ENCODE measurements at places on chromosomes 1 and 21. TPM values are rescaled to one million over a fixed set of nuclear protein-coding genes. Genes with fewer than 3 reads are reported as not detected.

Gene BGLAP
- total RNA-seq, result 1.2 TPM

DNA sequence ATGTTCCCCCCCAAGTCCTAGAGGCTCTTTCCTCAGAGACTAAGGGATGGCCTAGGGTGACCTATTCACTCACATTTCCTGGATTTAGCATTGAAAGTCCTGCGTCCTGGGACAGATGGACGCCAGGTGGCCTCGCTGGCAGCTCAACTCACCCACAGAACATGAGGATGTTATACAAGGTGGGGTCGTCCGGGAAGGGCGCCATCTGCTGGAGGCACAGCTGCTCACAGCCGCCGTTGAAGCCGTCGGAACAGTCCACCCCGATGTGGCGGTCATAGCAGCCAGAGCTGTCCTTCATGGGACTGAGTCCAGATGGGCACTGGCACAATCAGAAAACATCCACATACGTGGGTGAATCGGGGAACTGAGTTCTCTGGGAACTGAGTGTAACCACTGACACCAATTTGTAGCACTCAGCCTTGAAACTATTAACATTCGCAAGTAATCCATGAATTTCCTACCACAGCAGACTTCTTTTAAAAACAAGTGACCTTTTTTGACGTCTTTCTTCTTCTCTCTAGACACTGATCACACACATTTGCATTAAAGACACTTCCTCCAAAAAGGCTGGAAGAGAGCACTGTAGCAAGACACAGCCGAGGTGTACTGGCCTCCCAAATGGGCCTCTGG lies 215.4 kb downstream of the ASTN1 start:
- DNase-seq, result peak; percentile 80
- no peak overlapping the region for H3K27ac ChIP-seq
- 0 out of 2 replicates have a peak, but pooled peaks cover 2% of the 10 kb centered on the region for H3K4me1 ChIP-seq
- H3K36me3 ChIP-seq, result no peaks in the 10 kb centered on the region
- H3K27me3 ChIP-seq, result no peaks in the 10 kb centered on the region

DNA sequence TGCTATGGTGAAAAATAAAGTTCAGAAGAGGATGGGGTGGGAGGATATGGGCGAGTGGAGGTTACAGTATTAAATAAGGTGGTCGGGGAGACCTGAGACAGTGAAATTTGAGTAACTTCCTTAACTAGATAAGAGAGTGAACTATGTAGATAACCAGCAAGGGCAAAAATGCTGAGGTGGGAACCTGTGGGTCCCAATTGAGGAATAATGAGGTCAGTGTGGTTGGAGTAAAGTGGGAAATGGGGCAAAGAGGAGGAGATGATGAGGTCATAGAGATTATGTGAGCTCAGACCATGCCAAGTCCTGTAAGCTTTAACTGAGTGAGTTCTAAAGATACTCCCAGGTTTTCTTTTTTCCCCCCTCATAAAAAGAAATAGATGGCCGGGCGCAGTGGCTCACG lies 614.6 kb upstream of the PLXNA2 start:
- no peak overlapping the region for H3K4me3 ChIP-seq
- DNase-seq, result no peak
- no peaks in the 10 kb centered on the region for H3K4me1 ChIP-seq
- no peaks in the 10 kb centered on the region for H3K27me3 ChIP-seq
- no peak overlapping the region for H3K27ac ChIP-seq
- no peaks in the 10 kb centered on the region for H3K36me3 ChIP-seq

Gene CR1
- 0.10 TPM for total RNA-seq

Gene ATP6V1G3
- not detected for total RNA-seq

Gene GJB5
- 0.71 TPM for total RNA-seq

Gene ADAM30
- not detected for total RNA-seq

DNA sequence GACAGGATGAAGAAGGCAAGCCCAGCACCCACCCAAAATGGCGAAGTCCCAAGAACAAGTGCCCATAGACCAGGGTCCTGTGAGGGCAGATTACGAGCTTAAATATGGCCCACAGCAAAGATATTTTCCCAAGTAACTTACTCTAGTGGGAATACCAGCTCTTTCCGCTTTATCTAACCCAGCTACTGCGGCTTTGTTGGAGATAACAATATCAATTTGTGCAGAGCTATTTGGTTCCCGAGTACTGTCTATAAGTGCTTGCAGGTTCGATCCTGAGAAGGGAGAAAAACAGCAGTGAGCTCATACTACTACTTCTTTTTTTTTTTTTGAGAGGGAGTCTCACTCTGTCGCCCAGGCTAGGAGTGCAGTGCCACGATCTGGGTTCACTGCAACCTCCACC lies 14.3 kb upstream of the DNAJC28 start:
- H3K4me1 ChIP-seq, result no peaks in the 10 kb centered on the region
- peaks cover 69% of the 10 kb centered on the region for H3K36me3 ChIP-seq
- H3K27me3 ChIP-seq, result no peaks in the 10 kb centered on the region
- no peak overlapping the region for H3K27ac ChIP-seq
- H3K4me3 ChIP-seq, result no peak overlapping the region

- no peaks in the 10 kb centered on the region for H3K36me3 ChIP-seq
- peaks cover 8% of the 10 kb centered on the region for H3K4me1 ChIP-seq
- H3K4me3 ChIP-seq, result no peak overlapping the region
- no peak overlapping the region for H3K27ac ChIP-seq
Measured at GRCh38 chr1:33260439-33260838, 4.1 kb downstream of the ZNF362 start.

DNA sequence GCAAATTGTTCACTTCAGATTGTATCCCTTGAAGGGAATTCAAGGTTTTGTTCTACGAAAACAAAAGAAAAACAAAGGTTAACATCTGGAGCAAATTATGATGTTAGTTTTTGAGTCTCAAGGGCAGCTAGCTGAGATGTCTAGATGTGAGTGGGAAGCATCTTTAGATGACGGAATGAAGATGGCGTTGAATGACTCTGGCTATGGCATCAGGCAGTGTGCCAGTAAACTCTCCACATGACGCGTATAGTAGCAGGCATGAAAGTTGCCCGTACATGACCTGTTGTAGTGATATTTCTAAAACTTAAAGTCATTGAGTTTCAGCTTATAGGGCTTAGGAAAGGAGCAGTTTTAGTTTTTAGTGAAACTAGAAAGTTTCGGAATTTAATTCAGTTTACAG lies 12.3 kb upstream of the SDC3 start:
- H3K36me3 ChIP-seq, result no peaks in the 10 kb centered on the region
- no peak for DNase-seq
- no peaks in the 10 kb centered on the region for H3K4me1 ChIP-seq
- no peak overlapping the region for H3K4me3 ChIP-seq

- H3K4me1 ChIP-seq, result no peaks in the 10 kb centered on the region
- DNase-seq, result no peak
- H3K27me3 ChIP-seq, result no peaks in the 10 kb centered on the region
- no peak overlapping the region for H3K4me3 ChIP-seq
- no peaks in the 10 kb centered on the region for H3K36me3 ChIP-seq
- H3K27ac ChIP-seq, result no peak overlapping the region
Measured at GRCh38 chr1:55803429-55803828, 588.3 kb upstream of the USP24 start.

- no peaks in the 10 kb centered on the region for H3K27me3 ChIP-seq
- no peak overlapping the region for H3K4me3 ChIP-seq
- DNase-seq, result no peak
- no peaks in the 10 kb centered on the region for H3K4me1 ChIP-seq
Measured at GRCh38 chr1:25094995-25095394, 137.3 kb downstream of the SYF2 start.

GRCh38 chr1:90133133-90133532 lies 138.2 kb downstream of the ZNF326 start:
- no peak overlapping the region for H3K4me3 ChIP-seq
- H3K27ac ChIP-seq, result no peak overlapping the region
- no peaks in the 10 kb centered on the region for H3K27me3 ChIP-seq
- no peaks in the 10 kb centered on the region for H3K36me3 ChIP-seq
- H3K4me1 ChIP-seq, result no peaks in the 10 kb centered on the region
- no peak for DNase-seq

GRCh38 chr1:6747674-6748073 lies 37.6 kb upstream of the CAMTA1 start:
- no peak for DNase-seq
- no peaks in the 10 kb centered on the region for H3K36me3 ChIP-seq
- H3K27ac ChIP-seq, result no peak overlapping the region
- no peaks in the 10 kb centered on the region for H3K4me1 ChIP-seq
- no peaks in the 10 kb centered on the region for H3K27me3 ChIP-seq
- H3K4me3 ChIP-seq, result no peak overlapping the region

DNA sequence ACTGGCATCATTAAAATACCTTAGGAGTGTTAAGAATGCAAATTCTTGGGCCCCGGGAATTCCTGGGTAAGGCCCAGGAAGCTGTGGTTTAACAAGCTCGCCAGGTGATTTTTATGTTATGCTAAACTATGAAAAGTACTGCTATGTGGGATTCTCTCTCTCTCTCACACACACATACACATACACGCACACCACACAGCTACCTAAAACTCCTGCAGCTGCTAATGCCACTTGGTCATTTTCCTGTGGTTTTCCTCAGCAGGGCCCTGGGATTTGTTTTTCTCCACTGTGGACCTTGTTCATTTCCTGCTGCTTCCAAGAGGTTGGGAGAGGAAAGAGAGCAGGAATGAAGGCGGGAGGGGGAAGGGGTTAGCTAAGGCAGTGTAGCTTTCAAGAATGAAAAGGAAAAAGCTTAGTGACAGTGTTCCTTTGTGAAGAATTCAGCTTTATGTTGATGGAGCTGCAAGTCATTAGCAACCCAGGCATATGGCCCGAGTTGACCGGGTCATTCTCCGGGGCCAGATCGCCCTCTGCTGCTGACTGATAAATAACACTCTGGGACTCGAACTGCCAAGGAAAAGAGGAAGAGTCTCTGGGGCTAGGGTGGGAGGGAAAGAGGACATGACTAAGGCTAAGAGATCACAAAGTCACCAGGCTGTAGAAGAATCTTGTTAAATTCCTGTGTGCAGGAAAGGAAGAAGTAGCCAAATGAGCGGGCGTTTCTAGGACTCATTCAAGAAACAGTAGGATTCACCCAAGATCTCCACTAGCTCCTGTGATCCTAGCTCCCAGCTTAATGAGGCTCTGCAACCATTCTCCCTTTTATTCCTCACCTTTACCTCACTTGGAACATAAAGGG lies 30.5 kb upstream of the LRIG2 start:
- peak overlapping the region; percentile 92 for H3K27ac ChIP-seq
- no peaks in the 10 kb centered on the region for H3K27me3 ChIP-seq
- peak overlapping the region; percentile 14 for H3K4me3 ChIP-seq
- H3K4me1 ChIP-seq, result peaks cover 27% of the 10 kb centered on the region
- no peaks in the 10 kb centered on the region for H3K36me3 ChIP-seq

Gene MAP3K21
- 21.3 TPM for total RNA-seq

DNA sequence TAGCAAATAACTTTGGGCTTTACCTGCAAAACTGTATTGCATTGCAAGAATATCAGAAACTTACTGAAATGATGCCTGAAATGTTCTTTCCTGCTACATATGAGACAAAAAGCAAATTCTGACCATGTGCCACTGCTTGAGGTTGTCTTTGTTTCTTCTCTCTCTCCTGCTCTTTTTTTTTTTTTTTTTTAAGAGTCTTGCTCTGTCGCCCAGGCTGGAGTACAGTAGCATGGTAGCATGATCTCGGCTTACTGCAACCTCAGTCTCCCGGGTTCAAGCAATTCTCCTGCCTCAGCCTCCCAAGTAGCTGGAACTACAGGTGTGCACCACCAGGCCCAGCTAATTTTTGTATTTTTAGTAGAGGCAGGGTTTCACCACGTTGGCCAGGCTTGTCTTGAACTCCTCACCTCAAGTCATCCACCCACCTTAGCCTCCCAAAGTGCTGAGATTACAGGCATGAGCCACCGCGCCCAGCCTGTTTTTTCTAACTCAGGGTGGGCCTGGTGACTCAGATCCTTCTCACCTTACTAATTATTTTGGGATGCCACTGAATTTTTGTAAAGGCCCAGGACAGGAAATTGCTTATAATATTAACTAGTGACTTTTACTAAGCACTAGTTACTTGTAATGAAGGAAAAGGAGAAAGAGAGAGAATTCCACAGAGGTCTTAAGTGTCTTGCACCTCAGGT lies 35.9 kb downstream of the DNASE2B start:
- no peaks in the 10 kb centered on the region for H3K36me3 ChIP-seq
- H3K27ac ChIP-seq, result no peak overlapping the region
- no peaks in the 10 kb centered on the region for H3K27me3 ChIP-seq
- no peak overlapping the region for H3K4me3 ChIP-seq
- no peak for DNase-seq

DNA sequence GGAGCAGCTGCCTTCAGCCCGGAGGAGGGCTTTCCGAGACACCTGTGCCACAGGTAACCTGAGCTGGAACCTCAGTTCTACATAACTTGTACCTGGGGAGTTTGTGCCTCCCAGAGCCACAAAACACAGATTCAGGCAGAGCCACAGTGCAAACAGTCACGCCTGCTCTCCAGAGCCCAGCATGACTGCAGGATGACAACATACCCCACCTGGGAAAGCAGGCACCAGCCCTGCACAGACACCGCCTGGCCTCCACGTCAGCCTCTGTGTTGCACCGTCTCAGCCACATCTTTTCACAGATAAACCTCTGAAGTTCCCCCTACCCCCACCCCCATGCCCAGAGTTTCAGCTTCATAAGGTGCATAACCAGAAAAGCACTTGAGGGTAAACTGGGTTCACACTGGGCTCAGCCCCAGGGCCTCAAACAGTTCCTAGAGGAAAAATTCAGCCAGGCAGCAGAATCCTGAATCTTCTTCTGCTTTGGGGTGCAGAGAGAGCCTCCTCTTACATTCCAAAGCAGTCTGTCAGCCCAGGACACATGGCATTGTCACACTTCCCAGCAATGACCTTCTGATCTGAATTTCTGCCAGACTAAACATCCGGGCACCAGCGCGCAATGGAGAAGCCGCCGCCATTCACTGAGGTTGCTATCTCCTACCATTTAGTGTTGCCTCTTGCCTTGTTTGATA lies 229.5 kb downstream of the TOMM20 start:
- no peak overlapping the region for H3K27ac ChIP-seq
- no peaks in the 10 kb centered on the region for H3K27me3 ChIP-seq
- H3K36me3 ChIP-seq, result no peaks in the 10 kb centered on the region

Gene HEYL
- total RNA-seq, result 3.5 TPM

- H3K4me1 ChIP-seq, result no peaks in the 10 kb centered on the region
- no peak overlapping the region for H3K4me3 ChIP-seq
- no peaks in the 10 kb centered on the region for H3K36me3 ChIP-seq
- no peak for DNase-seq
Measured at GRCh38 chr1:15178571-15179484, 25.3 kb downstream of the TMEM51 start.

GRCh38 chr21:26246073-26246472 lies 75.5 kb upstream of the APP start:
- no peak overlapping the region for H3K27ac ChIP-seq
- H3K36me3 ChIP-seq, result no peaks in the 10 kb centered on the region
- H3K27me3 ChIP-seq, result no peaks in the 10 kb centered on the region
- H3K4me3 ChIP-seq, result no peak overlapping the region

- no peaks in the 10 kb centered on the region for H3K27me3 ChIP-seq
- H3K36me3 ChIP-seq, result no peaks in the 10 kb centered on the region
- no peak overlapping the region for H3K27ac ChIP-seq
- no peak for DNase-seq
- no peaks in the 10 kb centered on the region for H3K4me1 ChIP-seq
Measured at GRCh38 chr1:231580874-231581273, 45.7 kb upstream of the DISC1 start.

GRCh38 chr1:18145851-18146618 lies 38.4 kb downstream of the IGSF21 start:
- no peaks in the 10 kb centered on the region for H3K27me3 ChIP-seq
- H3K4me3 ChIP-seq, result no peak overlapping the region
- H3K4me1 ChIP-seq, result no peaks in the 10 kb centered on the region
- H3K36me3 ChIP-seq, result no peaks in the 10 kb centered on the region
- DNase-seq, result no peak
- no peak overlapping the region for H3K27ac ChIP-seq

- no peaks in the 10 kb centered on the region for H3K27me3 ChIP-seq
- no peak overlapping the region for H3K4me3 ChIP-seq
Measured at GRCh38 chr1:111513410-111514020, 10.1 kb upstream of the ADORA3 start.

Gene CNKSR1
- total RNA-seq, result 14.5 TPM
